ENCODE measurements at places on chromosomes 7 and 10.

DNA sequence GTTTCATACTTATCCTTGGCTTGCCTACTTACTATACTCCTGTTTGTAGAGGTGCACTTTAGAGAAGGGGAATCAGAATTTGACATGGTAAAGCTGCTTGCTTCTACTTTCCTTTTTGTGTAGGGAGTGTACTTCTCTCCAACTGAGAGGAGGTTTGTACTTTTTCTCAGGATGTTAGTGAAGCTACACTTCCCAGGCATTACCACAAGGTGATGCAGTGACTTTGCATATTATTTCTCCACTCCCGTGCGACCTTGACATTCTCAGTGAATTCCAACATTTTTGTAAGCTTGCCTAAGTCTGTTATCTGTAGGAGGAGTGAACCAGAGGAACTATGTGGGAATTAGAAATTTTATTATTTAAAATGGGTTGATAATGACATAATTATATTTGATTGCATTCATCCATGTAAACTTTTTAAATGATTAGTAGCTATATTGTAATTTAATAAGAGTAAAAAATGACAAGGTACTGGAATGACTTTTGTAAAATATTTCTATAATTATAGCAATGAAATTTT, 5.2 kb downstream of the TAX1BP1 start:
- DNase-seq: peak; percentile 24

DNA sequence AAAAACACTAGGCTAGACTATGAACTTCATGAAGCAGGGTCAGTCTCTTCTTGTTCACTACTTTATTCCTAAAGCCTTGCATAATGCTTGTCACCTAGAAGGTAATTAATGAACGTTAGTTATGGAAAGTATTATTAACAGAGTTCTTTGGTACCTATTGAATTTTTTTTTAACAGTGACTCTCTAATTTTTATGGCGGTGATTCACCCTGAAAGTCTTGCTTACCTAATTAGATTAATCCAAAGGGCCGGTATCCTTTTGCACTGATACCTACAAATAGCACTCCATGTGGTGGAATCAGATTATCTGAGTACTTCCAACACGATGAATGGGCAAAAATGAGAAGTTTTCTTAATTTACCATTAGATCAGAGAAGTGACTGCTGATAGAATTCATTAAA, 31.7 kb downstream of the STAM start:
- DNase-seq: no peak

- no peak for DNase-seq
These were observed 165.1 kb downstream of the TNS3 start for GRCh38 chr7:47416492-47417480.

DNA sequence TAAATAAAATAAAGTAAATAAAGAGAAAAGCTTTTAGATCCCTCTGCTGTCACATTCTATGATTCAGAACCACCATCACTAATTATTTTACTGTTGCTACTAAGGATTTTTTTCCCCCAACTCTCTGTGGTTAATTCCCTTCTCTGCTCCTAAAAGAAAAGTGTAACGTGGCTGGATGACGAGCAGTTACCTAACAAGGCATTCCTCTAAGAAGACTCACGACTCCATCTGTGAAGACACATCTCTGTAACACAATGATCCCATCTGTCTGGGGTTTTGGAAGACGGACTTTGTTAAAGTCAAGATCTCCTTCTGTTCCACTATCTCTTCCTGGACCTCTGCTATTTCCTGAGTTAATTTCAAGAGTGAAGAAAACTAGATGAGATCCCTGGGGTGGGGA, 179.9 kb downstream of the SFMBT2 start:
- DNase-seq: no peak

DNA sequence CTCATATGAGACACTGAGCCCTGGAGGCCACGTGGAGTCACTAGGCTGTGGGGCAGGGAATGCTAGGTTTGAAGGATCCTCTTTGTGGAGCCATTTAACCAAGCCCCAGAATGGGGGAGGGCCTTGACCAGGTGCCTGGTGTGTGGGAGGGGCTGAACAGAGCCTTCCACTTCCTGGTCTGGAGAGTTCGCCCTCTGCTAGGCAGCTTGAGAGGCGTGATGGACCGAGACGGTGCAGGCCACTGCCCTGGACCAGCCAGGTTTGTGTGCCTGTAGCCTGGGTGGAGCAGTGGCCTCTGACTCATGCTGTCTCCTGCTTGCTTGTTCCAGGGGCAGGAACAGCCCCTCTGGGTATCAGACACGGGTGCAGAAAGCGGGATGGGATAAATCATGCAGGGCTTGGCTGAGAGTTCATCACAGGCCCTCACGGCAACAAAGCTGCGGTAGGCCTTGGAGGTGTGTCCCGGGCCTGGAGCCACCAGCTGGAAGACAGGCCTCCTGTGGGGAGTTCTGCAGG, 27.4 kb downstream of the ADAMTS14 start:
- no peak for DNase-seq

DNA sequence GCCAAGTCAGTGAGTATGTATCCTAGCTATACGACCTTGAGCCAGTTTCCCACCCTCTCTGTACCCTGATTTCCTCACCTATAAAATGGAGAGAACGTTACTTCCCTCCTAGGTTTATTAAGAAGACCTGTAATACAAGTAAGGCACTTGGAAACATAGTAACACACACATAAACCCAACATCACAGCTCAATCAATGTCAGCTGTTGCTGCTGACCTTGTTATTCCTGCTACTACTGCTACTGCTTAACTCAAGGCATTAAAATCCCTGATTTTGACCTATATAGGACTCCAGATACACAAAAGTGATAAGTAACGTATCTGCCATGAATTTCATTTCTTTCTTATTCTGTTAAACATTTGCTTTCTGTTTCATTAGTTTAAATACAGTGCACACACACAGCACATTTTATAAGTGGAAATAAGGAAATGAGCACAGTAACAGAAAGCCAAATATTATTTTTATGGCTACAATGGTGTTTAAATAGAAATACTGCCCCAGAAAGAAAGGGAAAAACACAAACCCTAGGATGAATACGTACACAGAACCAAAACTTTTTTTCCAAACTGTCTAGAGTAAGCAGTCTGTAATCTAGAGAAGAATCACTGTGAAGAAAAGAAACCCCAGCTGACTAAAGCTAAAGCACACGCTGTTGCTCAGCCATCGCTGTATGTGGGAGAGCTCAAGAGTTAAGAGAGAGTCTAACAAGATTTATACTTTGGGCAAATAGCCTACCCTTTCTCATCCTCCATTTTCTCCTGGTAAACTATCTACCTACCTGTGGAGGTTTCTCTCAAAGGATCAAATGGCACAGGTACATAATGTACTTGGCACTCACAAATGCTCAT, 19.0 kb downstream of the NAPEPLD start:
- no peak for DNase-seq

- DNase-seq: no peak
These were observed 68.1 kb downstream of the CALN1 start for GRCh38 chr7:72343991-72344390.

DNA sequence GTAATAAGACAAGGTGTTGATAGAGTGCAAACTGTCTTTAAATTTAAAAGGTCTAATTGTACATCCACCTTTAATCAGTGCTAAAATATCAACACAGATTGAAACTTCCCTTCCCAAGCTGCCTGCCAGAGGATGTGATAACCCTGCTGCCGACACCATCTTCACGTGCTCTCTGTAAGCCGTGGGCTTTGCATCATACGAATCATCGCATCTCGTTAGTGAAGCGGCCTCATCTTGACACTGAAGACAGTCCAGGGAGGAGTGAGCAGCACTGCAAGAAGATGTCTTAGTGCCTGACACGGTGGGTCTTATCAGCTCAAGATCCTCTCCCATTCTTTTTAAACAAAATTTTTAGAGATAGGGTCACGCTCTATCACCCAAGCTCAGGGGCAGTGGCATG, 518.8 kb downstream of the PTPRN2 start:
- no peak for DNase-seq

DNA sequence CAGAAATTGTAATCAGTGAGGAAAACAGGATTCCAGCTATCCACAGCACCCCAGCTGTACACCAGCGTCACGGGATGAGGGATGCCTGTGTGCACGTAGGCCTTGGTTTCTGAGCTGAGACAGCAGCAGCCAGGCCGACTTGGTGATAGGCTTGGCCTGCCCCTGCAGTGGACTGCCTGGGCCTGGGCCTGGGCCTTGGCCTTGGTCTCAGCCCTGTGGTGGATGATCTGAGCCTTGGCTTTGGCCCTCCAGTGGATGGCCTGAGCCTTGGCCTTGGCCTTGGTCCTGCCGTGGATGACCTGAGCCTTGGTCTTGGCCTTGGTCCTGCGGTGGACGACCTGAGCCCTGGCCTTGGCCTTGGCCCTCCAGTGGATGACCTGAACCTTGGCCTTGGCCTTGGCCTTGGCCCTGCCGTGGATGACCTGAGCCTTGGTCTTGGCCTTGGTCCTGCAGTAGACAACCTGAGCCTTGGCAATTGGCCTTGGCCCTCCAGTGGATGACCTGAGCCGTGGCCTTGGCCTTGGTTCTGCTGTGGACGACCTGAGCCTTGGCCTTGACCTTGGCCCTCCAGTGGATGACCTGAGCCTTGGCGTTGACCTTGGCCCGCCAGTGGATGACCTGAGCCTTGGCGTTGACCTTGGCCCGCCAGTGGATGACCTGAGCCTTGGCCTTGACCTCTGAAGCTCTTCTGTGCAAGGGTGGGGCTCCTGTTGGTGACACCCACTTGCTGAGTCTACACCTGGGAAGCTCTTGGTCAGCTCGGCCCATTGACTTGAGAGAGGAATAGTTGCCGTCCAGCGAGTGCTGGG, 93.8 kb downstream of the CUX1 start:
- no peak for DNase-seq

- DNase-seq: no peak
These were observed 167.0 kb downstream of the SNX13 start for GRCh38 chr7:17773289-17773626.

DNA sequence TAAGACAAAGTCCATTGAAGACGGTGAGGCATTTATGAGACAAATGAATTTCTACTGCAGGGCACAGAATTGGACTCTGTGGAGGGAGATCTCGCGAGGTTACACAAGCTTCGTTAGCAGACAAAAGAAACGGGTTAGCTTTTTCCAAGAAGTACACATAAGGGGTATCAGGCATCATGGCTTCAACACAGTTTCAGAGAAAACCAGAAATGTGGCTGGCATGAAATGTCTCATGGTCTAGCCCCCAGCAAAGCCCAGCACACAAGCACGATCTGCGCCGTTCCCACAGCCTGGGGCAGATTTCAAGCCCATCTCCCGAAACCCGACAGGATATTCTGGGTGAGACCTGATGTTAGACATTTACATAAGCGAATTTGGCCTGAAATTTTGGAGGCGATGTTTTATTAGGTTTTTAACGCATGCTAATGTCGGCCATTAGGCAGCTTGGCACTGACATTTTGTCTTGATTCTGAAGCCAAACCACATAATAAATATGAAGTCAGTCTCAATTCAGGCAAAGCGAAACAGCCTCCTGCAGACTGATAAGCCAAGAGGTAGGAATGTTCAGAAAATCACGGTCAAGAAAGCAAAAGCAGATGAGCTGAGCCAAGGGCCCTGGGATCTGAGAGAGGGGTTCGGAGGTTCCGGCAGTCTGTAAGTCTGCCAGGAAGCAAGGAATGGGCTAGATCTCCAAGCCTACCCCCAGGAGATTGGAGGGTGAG, 240.5 kb downstream of the PRPF18 start:
- DNase-seq: no peak

DNA sequence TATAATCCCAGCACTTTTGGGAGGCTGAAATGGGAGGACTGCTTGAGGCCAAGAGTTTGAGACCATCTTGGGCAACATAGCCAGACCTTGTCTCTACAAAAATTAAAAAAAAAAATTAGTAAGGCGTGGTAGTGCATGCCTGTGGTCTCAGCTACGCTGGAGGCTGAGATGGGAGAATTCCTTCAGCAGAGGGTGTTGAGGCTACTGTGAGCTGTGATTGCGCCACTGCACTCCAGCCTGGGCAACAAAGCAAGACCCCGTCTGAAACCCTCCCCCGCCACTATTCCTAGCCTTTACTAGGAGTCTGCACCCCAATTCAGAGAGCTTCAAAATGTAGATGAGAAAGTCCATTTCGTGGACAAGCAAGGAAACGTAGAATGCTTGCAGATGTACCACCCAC, 95.2 kb downstream of the PRPF18 start:
- no peak for DNase-seq

All from NCI-H1105 treated with DMSO at 0.1 percent for 48 hours (cell line).